ENCODE measurements at places on chromosomes 1 and 21. TPM values are rescaled to one million over a fixed set of nuclear protein-coding genes. Genes with fewer than 3 reads are reported as not detected.

The SERTAD4 gene
- 1.5 TPM for total RNA-seq

The LMX1A gene
- total RNA-seq: not detected

The COA6 gene
- 21.5 TPM for total RNA-seq

- DNase-seq: no peak
Observed at GRCh38 chr1:33267468-33268205, 11.3 kb downstream of the ZNF362 start.

DNA sequence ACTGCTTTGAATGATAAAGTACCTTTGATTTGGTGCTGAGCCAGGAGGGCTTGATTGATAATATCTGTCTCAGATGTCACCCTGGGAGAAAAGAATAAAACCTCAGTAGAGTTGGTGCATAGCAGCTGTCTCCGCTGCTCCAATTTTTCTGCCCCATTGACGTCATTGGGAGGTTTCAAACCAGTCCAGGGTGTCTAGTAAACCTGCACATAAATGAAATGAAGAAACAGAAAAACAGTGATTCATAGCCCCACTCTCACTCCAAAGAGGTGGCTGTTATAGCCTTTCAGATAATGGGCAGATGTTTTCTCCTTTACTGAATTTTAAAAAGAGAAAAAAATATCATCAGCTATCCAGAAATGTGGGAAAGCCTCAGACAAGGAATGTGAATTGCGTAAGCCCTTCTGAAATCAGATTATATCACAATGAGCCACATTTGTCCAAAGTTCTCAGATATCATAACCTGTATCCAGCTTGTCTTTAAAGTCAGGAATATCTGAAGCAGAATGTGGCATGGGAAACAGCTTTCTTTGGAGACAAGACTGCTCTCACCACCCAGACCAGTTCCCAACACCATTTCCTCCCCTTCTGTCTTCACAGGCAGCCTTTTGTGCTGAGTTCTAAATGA lies 351.3 kb upstream of the SGIP1 start:
- no peak for DNase-seq

GRCh38 chr1:76110666-76111065 lies 36.1 kb downstream of the ST6GALNAC3 start:
- no peak for DNase-seq

DNA sequence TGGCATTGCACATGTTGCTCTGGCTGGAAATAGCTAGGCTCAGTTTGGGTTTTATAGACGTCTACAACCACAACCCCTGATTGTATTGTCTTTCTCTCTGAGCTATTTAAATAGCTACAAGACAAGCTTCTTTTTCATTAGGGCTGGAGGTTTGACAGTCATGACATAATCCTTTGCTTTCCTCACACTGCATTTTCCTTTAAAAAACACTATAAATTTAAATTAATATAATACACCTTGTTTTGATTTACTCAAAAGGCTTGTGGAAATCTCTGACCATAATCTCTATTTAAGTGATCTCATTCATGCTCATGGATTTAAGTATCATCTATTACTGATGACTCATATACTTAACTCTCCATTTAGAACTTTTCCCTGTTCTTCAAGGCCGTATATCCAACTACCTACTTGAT lies 50.4 kb upstream of the PTGFR start:
- no peak for DNase-seq

Data from pulmonary artery endothelial cell (primary cell).